ENCODE measurements at places on chromosomes 6 and 20.

DNA sequence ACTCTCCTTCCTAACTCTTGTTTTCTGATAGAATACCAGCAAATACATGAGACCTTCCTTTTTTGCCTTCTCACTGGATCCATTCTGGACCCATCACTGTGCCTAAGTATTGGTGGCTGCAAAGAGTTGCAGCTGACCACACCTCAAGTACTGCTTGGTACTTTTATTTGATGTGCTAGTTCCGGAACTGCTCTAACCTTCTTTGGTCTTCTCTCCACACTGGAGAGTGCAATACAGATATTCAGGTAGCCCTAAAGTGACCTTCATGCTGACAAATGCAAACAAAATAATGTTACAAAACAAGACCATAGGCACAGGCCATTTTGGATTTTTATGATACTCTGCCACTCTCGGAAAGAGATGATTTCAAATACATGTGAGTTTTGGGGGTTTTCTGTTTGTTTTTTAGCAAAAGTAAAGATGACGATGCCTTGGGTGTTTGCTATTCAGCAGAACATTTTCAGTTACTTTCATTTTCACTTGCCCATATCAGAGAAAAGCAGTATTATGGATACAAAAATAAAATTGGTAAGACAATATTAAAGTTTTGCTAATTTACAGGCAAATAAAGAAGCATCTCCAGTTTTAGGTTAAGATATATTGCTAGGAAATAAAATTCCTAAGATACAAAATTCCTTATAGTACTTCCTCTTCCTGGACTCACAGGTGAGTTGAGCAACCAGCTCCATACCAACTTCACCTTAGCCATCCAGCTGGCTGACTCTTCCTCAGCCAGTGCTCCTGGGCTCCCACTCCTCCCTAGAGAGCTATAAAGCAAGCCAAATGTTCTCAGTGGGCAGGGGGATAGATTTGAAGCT lies 42.0 kb downstream of the PTPRK start:
- no peak for DNase-seq

- DNase-seq, result no peak
Observed at GRCh38 chr6:137414599-137414998, 79.6 kb downstream of the OLIG3 start.

DNA sequence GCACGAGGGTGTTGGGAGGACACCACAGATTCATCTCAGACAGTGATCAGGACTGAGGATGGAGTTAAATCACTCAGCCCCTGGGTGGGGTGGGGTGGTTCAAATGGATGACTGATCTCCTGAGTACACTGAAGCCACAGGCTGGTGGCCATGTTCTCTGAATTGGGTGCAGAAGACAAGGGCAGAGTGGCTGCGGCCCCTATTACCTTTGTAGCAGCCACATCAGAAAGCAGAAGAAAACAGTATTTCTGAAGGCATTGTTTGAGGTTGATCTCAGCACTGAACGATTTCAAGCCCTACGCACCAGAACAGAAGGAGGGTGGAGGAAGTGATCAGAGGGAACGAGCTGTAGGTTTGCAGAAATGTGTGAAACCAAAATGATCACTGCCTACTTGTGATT lies 71.6 kb downstream of the SH3BGRL2 start:
- DNase-seq, result peak; percentile 18

DNA sequence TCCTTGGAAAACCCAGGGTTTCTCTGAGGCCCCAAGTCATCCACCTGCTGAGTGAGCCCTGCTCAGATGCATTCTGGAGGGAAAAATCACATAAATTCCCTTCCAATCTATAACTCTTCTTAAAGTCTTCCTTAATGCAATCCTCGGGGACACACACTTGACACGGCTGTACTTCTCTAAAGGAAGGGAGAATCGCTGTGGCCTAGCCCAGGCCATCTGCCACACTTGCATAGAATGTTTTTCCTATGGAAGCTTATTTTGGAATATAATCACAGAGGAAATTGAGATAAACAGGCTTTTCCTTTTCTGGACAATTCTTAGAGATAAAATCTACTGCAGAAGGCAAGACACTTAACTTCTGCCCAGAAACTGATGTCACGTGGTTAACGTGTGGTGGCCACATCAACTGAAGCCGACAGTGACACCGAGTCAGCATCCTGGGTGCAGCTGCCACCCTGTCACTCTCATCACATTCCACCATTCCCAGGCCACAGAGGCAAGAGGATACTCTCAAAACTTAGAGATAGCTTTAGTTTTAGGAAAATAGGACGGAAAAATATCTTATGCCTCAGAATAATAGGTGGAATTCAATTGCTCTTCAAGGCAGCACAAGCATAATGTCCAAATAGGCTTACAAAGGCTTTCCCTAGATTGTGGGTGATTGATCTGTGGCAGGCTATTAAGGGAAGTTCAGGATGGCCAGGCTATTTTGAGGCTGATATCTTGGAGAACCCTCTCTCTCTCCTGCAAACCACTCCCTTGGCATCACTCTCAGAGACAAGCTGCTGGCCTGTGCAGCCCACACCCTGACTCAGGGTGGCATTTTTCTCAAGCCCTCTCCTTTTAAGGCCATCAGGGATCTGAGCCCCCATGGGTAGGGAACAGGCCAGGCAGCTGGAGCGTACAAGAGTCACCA lies 29.6 kb downstream of the PSMB1 start:
- DNase-seq, result peak; percentile 61

DNA sequence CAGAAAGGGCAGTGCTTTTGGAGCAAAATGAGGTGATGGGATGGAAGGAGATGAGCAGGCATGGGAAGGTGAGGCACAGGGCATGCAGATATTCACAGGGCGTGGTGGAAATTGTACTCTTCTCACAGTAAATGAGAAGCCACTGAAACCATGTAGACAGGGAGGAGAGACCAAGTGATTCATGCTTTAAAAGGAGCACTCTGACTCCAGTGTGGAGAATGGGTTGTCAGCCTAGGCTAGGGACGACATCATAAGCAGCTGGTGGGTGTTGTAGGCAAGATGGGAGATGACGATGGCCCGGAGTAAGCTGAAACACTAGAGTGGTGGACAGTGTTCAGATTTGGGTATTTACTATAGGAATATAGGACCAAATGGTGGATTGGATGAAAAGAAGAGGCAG lies 18.4 kb downstream of the PDE7B start:
- DNase-seq, result no peak

DNA sequence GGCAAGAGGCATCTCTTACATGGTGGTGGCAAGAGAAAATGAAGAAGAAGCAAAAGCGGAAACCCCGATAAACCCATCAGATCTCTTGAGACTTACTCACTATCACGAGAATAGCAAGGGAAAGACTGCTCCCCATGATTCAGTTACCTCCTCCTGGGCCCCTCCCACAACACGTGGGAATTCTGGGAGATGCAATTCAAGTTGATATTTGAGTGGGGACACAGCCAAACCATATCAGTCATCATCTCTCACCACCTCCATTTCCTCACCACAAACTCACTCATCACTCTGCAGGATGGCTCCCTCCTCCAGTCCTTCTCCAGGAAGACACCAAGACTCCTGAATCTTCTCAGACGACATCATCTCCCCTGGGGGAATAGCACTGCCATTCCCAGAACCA lies 25.8 kb upstream of the SLC16A10 start:
- DNase-seq, result no peak

DNA sequence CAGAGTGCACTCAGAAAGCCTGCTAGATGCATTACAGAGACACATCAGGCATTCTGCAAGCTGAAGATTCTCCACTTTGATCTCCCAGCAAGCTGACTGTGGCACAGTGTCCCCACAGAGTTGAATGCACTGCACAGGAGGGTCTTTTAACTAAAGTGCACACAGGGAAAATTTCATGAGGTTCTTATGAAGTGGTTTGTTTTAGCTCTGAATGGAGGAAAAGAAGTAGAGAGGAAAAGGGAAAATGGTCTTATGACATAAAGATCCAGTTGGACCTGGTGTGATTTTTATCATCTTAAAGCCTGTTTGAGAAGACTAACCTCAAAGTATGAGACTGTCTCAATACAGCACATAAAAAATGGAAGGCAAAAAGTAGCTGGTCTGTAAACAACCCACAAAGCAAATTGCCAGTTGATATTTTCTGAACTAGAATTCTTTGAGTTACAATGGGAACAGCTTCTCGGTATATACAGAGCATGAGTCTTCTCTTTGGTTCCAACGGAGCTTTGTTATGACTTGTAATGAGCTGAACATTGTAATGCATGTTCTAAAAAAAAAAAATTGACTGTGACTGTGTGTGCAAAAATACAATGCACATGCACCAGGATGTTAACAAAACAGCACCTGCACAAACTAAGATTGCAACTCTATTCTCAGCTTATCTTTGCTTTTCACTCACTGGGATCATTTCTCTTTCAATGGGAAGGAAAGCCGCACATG lies 383.0 kb upstream of the ID4 start:
- no peak for DNase-seq

DNA sequence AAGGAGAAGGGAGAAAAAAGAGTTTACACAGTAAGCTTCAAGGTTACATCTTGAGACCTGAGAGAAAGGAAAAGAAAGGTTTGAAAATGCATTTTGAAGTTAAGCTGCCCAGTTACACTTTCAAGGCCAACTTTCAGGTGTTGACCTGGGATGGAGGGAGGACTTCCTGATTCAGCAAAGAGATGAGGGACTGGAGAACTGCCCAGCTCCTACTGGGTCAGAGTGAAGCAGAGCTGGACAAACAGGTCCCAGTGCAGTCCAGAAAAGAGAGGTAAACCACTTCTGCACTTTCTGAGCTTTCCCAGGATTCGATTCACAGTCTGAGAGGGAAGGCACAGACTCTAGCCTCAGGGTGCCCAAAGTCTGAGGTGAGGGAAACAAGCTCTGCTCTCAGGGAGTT lies 6.0 kb upstream of the TJAP1 start:
- DNase-seq, result no peak

DNA sequence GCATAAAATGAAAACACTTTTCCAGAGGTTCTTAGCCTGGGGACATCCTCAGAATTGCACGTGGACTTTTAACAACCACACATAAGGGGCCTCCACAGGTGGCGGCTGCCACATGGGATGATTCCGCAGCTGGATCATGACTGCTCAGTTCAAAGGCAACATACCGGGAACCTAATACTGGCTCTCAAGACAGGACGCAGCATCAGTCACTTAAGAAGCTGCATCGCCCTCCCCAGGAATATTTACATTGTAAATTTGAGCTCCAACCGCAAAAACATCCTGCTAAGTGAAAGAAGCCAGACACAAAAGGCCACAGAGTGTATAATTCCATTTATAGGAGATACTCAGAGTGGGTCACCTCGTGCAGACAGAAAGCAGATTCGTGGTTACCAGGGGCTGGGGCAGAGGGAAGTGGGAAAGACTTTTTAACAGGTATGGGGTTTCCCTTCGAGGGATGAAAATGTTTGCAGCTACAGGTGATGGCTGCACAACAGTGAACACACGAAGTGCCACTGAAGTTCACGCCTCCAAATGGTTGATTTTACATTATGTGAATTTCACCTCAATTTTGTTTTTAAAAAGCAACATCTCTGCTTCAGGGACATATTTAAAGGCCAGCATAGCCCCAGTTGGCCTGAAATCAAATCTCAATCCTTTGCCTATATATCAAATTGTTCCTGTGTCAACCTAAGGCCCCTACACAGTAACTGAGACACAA lies 141.5 kb downstream of the BMP7 start:
- no peak for DNase-seq

GRCh38 chr6:70289299-70289698 lies 13.6 kb downstream of the COL9A1 start:
- no peak for DNase-seq

- no peak for DNase-seq
Observed at GRCh38 chr6:14211562-14211942, 94.0 kb downstream of the CD83 start.

DNA sequence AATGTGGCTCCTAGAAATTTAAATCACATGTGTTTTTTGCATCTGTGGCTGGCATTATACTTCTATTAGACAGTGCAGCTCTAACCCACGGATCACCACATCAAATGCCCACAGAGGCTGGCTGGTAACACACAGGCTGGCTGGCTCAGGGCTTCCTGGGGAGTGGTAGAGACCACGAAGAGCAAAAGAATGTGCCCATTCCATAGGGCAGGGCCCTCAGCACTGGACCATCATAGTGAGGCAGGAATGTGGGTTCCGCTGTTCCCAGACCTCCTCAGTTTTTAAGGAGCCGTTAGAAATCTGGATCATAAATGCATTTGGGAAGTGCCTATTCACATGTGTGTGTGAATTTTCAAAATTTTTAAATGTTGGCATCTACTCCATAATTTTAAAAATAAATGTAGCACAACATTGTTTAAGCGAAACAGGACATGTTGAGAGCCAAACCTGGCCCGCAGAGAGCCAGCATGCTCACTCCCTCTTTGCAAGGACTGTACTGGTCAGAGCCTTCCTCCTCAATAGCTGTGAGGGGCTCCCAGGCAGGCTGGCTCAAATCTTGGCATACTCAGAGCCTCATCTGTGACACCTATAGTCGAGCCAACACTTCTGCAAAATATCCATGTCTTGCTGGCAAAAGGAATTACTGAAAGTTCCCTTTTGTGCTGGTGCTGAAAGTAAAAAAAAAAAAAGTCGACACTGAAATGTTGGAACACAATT lies 190.5 kb downstream of the FNDC1 start:
- no peak for DNase-seq

GRCh38 chr6:116925088-116925794 lies 48.2 kb downstream of the RFX6 start:
- no peak for DNase-seq

DNA sequence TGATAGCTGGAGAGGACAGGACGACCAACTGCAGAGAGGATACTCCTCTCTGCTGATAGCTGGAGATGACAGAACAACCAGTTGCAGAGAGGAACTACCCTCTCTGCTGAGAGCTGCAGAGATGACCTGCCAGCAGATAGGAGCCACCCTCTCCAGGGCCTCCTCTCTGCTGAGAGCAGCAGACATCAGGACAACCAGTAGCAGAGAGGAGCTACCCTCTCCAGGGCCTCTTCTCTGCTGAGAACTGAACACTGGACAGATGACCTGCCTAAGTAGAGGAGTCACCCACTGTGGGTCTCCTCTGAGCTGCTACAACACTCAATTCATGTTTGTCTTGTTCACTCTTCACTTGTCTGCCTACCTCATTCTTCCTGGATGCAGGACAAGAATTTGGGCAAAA lies 27.3 kb upstream of the ZBTB24 start:
- DNase-seq, result no peak

Data from activated CD4-positive, alpha-beta T cell treated with anti-CD3 and anti-CD28 coated beads, Interleukin-2, amount 50 U/mL, for 16 hours (primary cell).